ENCODE measurements at places on chromosomes 1 and 21.

- no peak for DNase-seq
These were observed 1372.3 kb downstream of the AMY1C start for GRCh38 chr1:105122041-105122440.

DNA sequence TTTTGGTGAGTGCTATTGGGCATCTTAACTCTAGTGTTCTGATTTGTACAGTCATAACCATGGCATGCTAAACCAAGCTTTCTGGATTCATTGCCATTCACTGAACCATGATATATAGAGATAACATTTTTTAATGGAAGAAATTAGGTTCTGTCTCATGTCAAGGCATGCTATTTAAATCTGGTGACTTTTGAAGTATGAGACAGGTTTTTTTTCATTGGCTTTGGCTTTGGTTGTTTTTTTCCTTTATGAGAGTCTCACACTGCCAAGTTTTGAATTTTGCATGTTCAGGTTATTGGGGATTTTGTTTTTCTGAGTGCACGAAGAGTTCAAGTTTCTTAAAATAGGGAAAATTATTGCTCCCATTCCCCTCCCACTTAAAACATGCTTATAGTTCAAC lies 141.3 kb upstream of the ADAMTS5 start:
- DNase-seq: no peak

GRCh38 chr1:111660204-111661150 lies 40.9 kb downstream of the RAP1A start:
- DNase-seq: peak; percentile 52

GRCh38 chr1:168821434-168821833 lies 92.4 kb upstream of the DPT start:
- DNase-seq: no peak

DNA sequence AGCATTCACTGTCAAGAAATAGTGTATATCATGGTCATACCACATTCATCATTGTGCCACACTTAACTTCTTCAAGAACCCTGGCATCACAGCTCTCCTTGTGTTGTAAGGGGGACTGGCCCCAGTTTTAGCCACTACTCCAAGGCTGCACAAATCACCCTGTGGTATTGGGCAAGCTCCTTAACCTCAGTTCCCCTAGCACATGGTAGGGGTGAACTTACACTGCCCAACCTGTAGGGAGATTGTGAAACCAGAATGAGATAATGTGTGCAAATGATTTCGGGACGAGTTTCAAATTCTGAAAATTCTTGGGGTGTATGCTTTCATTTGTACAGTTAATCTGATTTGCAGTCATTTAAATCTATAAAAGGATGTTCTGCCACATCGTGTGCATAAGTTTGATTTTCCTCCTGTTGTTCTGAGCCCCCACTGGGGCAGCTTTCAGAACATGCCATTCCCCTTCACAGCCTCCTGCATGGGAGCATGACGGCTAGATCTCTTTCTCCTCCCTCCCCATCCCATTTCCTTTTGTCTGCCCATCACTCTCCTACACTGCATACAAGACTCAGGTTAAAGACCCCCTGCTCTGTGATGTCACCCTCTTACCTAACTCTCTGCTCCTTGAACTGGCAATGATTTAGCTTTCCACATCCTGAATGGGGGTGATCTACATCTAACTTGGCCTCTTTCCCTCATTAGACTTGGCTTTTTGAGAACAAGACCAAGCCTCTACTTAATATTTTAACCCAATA lies 290.3 kb downstream of the CHRM3 start:
- DNase-seq: no peak

- DNase-seq: peak; percentile 73
These were observed 137.1 kb downstream of the CAMTA1 start for GRCh38 chr1:6922096-6922931.

Measured in cardiac fibroblast (primary cell).